GM23248 (cell line): ENCODE measurements at places on chromosomes 11 and 22. TPM values are rescaled to one million over a fixed set of nuclear protein-coding genes. Genes with fewer than 3 reads are reported as not detected.

ABTB2 gene
- total RNA-seq: 9.9 and 12.4 TPM in 2 replicates

RAG2 gene
- not detected in 2 replicates for total RNA-seq

PHF21A gene
- 11.2 and 11.8 TPM in 2 replicates for total RNA-seq

DNA sequence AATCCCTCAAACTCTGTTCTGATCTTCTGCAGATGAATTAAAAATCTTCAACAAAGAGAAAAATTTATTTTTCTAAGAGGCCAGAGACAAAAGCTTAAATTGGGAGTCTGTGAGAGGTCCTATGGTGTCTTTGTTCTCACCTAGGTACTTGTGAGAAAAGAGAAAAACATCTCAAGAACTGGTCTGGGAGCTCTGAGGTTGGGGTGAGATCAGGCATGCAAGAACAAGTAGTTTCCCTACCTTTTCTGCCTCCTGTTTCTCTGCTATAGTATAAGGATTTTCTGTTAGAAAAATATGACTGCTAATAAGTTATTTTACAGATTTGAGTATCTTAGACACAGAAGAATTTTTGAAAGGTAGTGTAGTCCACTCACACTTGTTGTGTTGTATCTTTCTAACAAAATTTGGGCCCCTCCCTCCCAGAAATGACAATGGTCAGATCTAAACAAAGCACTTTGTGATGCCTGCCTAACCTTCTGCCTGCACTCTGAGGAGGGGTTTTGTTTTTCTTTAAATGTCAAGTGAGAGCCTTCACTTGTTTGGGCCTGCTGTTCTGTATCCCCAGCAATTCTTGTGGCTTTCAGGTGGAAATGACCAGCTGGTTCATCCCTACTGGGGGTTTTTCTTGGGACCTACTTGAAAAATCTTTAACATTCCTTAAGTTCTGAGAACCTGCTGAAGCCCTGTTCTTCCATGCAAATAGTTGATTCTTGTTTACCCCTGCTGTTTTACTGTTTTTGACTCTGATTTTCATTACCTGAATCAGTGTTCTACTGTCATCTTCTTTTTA is 13.6 kb upstream of the OR51S1 start:
- H3K27me3 ChIP-seq: no peaks in the 10 kb centered on the region
- no peak for DNase-seq
- no peak overlapping the region for H3K27ac ChIP-seq
- H3K4me3 ChIP-seq: no peak overlapping the region
- H3K36me3 ChIP-seq: no peaks in the 10 kb centered on the region
- no peaks in the 10 kb centered on the region for H3K4me1 ChIP-seq

DNA sequence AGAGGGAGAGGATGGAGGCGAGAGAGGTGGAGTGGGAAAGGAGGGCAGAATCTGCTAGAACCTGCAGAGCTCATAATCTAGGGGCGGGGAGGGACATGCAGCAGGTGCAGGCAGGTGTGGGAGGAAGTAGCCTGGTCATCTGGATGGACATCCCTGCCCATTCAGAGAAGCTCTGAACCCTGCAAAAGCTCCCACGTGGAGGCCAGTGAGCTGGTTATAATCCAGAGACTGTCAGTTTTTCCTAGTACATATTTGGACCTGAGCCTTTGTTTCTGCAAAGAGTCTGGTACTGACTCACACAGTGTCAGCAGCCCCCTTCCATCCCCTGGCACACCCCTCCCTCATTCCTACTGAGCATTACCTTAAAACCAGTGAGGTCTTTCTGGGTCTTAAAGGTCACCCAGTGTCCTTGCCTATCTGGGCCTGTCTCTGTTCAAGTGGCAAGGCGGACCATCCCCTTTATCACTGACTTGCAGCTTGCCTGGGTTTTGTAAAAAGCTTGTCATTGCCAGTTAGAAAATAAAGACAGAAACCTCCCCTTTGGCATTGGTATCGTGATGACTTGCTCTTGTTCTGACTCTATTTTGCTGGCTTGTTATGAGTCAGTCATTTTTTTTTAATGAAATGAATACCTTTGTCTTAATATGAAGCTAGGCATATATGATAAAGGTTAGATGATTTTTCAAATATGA is 26.1 kb downstream of the PTPRJ start:
- peak overlapping the region; percentile 43 for H3K4me3 ChIP-seq
- H3K4me1 ChIP-seq: peaks cover 34% of the 10 kb centered on the region

DNA sequence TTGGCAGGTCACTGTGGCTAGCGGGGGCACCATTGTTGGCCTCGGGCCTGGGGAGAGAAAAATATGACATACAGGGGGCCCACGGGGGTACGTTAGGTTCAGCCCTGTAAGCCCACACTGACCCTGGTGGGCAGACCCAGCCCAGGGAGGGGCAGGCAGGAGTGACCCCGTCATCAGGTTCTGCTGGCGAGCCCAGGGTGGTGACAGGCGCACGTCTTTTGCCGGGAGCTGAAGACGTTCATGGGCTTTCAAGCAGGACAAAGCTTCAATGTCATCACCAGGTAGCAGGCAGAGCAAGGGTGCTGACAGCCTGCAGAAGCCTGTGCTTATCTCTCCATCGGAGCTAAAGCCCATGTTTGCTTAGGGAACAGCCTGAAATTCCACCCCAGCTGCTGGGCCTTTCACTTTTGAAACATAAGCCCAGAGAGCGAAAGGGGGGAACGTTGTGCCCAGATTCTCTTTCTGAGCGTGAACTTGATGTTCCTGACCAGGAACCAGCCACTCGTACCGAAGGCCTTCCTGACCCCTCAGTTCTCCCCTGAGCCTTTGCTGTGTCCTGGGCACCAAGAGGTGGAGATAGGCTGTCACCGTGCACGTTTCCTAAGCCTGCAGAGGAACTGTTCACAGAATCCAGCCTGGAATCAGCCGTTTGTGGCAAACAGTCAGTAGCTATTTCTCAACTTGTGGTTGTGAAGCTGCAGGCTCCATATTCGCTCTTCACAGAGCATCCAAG is 74.0 kb upstream of the ATXN10 start:
- H3K27me3 ChIP-seq: no peaks in the 10 kb centered on the region
- H3K27ac ChIP-seq: no peak overlapping the region
- no peaks in the 10 kb centered on the region for H3K36me3 ChIP-seq
- H3K4me1 ChIP-seq: 0 out of 2 replicates have a peak, but pooled peaks cover 3% of the 10 kb centered on the region

DNA sequence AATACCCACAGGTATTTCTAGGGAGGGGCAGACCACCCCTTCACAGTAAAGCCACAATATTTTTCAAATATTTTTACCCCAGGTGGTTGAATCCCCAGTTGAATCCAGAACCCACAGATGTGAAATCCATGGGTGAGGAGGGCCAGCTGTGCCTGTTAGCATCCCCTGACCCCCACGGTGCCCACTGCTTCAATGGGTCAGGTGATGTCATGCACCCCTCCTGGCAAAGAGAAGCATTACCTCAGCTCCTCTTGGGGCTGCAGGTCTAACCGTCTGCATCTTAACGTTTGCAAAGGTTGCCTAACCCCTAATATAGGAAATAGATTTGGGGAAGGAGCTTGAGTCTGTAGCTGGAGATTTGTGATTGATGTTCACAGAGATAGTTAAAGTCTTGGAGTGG is 24.7 kb upstream of the IL17RA start:
- no peaks in the 10 kb centered on the region for H3K36me3 ChIP-seq
- H3K27ac ChIP-seq: no peak overlapping the region
- no peaks in the 10 kb centered on the region for H3K27me3 ChIP-seq
- no peak for DNase-seq
